ENCODE measurements at places on chromosomes 3 and 15. TPM values are rescaled to one million over a fixed set of nuclear protein-coding genes. Genes with fewer than 3 reads are reported as not detected.

DNA sequence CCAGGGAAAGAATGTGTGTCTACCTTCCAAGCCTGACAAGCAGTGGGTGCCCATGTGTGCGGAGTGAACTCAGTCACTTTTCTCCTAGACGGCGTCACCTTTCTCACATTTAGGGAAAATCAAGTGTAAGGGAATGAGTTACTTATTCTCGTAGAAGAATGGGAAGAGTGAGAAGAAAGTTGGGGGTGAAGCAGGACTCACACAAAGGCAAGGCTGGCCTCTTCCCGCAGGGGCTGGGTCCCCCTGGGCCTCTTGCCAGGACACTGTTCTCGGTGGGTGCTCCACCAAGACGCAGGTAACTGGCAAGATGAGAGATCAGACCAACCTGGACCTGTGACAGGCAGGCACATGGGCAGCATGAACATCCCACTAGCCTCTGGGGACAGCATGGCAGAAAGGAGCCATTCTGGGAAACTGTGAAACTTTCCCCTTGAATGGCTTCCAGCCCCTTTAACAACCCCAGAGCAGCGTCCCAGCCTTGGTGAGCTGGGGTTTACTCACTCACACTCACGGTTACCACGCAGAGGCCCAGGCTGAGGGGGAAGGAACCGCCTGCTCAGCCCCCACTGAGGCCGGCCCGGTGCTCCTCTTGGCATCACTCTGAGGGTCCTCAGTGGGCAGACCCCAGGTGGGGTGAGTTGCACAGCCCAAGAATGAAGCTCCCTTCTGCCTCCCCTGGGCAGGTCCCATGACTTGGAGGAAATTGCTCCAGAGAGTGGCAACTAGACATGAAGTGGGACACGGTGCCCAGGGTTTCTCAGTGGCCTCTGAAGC lies 15.0 kb upstream of the SRP14 start:
- no peak for DNase-seq

The HIGD2B gene
- polyA plus RNA-seq = not detected

The CCR8 gene
- not detected for polyA plus RNA-seq

DNA sequence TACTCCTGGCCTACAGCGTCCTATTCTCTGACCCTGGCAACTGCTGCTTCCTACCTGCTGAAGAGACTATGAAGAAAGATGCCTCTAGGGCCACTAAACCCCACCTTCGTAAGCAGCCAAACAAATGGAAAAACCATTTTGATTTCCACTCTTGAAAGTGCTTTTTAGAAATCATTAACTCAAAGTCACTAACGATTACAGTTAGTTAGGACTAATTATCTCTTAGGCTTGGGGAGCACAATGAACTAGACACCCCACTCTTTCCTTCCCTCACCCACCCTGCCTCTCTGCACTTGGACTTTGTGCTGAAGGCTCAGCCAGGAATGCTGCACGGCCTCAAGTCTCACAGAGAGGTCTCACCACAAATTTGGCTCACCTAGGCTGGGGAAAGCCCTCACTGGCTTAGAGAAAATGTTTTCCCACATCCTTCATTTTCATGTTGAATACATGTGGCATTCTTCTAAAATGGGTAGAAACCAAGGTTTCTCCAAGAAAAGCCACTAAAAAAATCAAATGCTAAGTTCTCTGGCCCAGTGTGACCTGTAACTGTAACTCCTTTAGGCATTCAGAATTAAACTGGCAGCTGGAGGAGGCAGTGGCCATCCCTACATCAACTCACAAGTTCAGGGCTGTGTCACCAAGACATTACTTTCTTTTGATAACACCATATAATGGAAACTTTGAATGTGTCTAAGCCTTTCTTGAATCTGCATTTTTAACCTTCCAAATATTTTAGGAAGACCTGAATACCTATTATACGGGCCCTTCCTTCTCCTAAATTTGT lies 47.1 kb downstream of the NPTN start:
- no peak for DNase-seq

The TMIE gene
- 1.2 TPM for polyA plus RNA-seq

GRCh38 chr3:115503394-115503793 lies 119.9 kb upstream of the GAP43 start:
- no peak for DNase-seq
